ENCODE measurements at places on chromosomes 7 and 10.

DNA sequence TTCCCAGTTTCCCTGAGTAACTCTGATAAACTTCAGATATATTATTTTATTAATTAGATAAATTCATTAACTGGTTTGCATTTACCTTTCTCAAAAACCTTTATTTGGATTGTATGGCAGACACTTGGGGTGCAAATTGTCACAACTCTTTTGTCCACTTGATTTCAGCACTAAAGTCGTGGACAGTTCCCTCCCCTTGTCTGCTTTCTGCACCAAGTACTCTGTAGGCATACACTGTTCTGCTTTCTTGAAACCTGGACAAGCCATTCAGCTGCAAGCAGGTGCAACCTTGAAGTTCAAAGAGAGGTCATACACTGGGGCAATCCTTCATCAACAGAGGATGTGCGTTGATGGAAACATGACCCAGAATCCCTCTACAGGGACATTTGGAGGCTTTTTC lies 162.9 kb downstream of the ARL5B start:
- no peak for DNase-seq

DNA sequence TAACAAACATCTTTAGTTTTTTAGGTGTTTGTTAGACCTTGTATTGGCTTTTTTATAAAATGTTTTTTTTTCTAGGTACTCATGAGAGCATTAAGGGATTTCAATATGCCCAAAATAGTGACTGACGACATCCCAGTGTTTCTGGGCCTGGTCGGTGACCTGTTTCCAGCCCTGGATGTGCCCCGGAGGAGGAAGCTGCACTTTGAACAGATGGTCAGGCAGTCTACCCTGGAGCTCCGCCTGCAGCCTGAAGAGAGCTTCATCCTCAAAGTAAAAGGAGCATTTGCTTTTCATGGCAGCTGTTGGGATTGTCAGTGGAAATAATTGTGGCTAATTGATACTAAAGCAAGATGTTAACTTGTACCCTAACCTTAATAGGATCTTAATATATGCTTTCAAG lies 161.5 kb downstream of the DNAH11 start:
- no peak for DNase-seq

DNA sequence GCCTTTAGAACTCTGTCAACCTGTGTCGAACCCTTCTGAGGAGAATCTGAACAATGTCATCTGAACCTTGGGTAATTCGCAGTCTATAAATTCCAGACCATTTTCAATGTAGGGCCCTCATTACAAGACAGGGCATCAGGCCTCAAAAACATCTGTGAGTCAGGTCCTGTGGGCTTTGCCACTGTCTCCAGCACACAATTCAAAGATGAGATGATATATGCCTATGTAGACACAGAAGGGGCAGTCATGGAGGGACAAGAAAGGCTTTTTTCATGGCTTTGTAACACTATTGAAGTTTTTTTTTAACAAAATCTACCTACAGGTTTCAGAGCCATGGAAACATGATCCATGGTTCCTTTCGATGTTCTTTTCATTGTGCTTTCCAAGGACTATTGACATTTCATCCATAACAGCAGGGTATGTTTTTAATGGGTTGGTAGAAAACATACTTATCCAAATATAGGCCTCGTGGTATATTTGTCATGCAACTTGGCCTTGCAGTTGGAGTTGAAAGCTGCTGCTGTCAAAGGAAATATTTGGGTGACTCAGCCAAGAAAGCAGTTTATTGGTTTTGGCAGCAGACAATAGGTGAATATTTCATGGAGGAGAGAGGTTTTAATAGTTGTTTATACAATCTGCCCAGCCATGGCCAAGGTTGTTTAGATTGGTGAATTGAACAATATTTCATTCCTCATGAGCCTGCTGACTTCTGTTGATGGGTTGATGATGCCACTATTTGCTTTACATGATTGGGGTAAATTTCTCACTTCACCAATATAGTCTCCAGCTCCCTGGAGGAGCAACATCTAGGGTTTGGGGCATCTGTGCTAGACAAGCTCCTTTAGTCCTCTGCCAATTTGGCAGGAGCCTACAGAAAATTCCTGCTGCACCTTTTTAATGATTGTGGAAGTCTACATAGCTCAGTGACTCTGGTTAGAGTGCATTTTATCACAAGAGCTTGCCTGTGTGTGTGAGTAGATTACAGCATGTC lies 158.4 kb upstream of the TMEM72 start:
- no peak for DNase-seq

DNA sequence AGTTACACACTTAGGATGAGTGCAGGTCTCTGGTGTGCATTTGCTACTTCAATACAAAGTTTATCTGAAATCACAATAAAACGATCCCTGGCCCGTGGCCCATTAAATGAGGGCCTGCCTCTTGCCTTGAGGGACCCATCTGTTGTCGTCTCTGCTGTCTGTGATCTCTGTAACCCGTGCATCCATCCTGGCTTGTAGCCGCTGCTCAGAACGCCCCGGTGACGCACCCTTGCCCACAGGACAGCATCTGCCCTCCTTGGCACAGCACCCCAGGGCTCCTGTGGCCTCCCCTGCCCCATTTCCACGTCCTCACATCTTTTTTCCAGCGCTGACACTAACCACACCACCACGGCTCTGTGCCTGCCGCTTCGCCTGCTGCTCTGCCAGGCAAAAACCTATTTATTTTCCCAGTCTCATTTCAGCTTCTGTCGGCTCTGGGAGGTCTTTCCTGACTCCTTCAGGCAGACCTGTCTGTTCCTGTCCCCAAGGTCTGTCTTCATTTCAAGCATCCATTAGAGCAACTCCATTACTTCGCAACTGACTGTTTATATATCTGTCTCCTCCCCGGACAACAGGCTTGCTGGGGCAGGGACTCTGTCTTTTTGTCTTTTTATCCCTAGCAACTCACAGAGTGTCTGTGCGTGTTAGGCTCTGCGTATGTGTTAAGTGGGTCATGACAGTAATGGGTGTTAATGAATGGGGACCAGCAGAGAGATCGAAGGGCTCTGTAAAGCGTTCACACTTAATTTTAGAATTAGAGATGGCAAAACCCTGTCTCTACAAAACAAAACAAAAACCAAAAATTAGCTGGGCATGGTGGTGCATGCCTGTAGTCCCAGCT lies 16.4 kb downstream of the CARD11 start:
- DNase-seq: no peak

- no peak for DNase-seq
Observed at GRCh38 chr7:101556453-101556968, 72.6 kb downstream of the MYL10 start.

DNA sequence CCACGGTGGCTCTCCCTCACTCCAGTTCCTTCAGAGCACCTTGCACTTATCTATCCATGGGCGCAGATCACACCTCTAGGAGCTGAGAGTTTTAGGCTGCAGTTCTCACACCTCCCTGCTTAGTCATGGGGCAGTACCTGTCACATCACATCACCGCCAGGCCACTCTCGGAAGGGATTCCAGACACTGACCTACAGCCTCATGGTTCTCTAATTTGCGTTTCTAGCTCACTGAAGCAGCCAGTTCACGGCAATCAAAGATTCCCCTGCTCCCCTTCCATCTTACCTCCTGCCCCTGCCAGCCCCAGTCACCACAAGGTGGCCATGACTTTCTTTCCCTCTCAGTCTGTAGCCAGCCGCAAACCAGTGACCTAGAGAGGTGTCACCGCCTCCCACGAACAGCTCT lies 34.2 kb downstream of the ADRB1 start:
- no peak for DNase-seq

DNA sequence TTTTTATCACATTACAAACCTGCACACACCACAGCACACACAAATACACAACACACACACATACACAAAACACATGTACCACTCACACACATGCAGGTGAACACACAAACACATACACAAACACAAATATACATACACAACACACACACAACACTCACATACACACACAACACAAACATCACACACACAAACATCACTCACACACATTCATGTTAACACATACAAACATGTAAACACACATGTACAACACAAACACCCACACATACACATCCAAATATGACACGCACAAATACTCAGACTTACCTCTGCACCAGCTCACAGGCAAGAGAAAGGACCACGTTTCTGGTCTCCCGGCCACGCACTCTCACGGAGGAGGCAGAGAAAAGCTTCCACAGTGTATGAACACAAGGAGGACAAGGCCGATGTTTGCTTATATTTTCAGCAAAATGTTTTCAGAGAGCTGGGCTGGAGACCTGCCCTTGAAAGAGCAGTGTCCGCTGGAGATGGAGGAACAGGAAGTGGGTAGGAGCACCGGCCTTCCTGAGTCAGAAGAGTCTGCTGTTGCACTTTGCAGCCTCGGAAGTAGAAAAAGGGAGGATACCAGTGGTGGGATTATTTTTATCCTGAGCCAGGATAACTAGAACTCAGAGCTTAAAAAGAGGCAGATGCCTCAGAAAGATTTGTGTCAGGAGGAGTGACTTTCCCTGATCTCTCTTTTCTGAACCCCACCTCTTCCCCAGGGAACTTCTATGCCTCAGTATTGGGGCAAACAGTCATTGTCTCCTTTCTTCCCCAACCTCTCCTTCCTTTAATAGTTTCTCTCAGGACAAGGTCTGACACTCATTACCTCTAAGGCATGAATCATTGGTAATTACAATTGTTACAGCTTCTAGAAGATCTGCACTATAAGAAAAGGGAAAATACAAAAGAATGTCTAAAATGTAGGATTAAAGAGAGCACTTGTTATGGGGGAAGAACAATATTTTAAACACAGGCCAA lies at the start of gene GIMAP6:
Gene GIMAP6, minus strand, starts transcription at position 520 of the 999 bp plus-strand sequence. CDS start 2,243 bp downstream, outside the sequence.
- DNase-seq: no peak

- DNase-seq: no peak
Observed at GRCh38 chr10:104639590-104640338, 1.3 kb upstream of the SORCS3 start.

GRCh38 chr7:107890493-107890961 lies 456 bp upstream of the DLD start:
- DNase-seq: no peak

DNA sequence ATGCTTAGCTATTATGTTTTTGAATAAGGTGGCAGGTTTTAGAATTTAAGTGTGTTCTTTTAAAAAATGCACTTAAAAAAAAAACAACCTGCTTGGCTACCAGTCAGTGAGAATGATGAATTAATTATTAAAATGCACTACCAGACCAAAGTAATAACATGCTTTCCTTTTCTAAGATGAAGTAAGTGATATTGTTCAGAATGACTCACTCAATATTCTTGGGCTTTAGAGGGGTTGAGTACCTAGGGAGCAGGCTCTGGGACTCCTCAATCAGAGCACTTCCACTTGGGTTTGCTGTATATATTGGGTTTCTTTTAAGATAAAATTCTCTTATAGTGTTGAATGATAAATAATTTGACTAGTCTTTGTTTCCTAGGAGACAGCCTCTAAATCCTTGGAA lies 8.6 kb downstream of the STAM start:
- DNase-seq: no peak

DNA sequence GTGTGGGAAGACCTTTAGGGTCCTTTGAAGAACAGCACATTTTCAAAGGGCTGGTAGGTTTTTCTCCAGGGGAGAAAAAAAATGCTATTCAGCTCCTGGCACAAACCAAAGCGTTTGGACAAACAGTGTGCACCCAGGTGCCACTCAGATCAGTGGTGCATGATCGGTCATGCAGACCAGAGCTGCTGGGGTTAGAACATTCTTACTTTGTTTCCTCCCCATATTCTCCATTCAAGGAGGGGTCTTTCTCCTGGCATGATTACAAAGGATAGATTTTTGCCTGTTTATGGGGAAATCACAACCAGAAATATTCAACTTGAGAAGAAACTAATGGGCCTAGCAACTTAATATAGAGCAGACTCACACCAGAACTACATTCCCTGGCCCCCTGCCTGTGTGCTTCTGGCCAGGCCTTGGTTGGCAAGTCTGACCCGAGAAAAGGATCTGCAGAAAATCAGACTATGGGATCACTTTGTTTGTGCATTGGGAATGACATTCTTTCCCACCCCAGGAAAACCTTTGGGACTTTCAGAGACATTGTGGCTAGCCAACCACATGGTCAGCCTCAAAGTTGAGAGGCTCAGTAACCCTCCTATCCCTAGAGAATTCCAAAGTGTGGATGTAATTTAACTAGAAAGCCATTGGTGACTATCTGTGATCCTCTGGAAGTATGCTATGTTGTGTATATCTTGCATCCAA lies 82.3 kb upstream of the FGL2 start:
- no peak for DNase-seq

DNA sequence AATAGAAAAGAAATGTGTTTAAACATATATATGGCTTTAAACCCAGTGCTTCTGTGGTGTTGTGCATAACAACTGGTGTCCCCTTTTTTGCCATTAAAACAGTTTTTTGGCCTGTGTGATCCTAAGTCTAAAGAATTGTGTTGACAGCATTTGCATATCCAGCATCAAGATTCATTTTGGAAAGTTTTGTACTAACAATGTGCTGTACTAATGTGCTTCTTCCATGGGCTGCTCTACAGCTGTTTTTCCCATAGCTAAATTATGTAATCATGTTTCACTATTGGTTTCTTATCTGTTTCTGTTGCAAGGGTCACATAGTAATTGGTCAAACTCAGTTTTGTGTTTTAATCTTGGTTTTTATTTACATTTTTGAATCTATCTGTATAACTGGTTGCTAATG lies 5.5 kb downstream of the CNNM2 start:
- DNase-seq: no peak

DNA sequence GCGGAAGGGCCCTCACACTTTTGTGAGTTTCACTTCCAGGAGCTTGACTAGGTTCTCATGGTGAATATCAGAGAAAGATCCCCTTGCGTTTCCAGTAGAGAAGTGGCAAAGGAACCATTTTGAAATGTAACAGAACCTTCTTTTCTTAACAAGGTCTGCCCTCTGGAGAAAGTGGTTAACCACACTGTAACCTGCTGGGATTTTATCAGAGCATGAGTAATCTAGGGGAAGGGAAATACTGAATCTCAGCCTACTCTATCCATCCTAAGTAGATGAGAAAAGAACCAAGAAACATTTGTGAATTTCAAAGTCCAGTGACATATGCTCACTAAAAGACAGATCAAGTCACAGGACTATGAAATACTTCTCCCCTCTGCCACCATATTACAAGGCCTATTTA lies 235.5 kb downstream of the ZEB1 start:
- no peak for DNase-seq

DNA sequence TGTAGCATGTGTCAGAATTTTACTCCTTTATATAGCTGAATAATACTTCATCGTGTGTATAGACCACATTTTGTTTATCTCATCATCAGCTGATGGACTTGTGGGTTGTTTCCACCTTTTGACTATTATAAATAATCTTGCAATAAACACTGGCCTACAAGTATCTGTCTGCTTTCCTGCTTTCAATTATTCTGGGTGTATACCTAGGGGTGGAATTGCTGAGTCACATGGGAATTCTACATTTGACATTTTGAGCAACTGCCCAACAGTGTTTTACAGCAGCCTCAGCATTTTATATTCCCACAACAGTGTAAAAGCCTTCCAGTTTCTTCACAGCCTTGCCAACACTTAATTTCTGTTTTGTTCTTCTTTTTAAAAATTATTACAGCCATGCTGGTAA lies 200.3 kb upstream of the PRSS1 start:
- DNase-seq: no peak

- DNase-seq: no peak
Observed at GRCh38 chr7:35454575-35455385, 200.9 kb upstream of the TBX20 start.

GRCh38 chr10:6144406-6145165 lies 55.8 kb downstream of the RBM17 start:
- peak; percentile 48 for DNase-seq

Data from HCT116 (cell line).